ENCODE measurements at places on chromosomes 1 and 21. TPM values are rescaled to one million over a fixed set of nuclear protein-coding genes. Genes with fewer than 3 reads are reported as not detected.

DNA sequence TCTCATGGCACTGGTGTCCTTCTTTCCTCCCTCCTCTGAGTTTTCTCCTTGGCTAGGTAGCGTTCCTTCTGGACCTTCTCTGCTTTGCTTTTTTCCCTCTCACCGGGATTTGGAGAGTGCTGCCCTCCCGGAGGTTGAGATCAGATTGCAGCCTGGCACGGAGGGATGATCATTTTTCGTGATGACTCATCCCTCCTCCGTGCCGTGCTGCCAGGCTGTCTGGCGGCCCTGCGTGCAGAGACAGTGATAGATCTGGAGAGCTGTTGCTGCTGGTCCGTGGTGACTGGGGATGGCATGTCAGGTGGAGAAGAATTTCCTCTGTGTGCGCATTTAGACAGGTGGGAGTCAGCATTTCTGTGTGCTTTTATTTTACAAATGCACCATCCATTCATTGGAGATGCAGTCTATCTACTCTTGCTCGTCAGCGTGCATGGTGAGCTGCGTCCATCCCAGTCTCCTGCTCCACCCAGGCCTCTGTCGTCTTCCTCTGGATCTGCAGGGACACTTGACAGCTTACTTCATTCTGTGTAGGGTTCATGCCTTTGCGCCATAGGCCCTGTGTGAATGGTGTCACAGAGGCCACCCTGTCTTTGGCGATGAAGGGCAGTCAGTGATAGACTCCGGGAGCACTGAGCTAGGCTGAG, 104.4 kb downstream of the PCBP3 start:
- H3K36me3 ChIP-seq, result peaks cover 7% of the 10 kb centered on the region
- H3K27ac ChIP-seq, result no peak overlapping the region
- no peaks in the 10 kb centered on the region for H3K27me3 ChIP-seq
- no peak for DNase-seq
- peaks cover 4% of the 10 kb centered on the region for H3K4me1 ChIP-seq

DNA sequence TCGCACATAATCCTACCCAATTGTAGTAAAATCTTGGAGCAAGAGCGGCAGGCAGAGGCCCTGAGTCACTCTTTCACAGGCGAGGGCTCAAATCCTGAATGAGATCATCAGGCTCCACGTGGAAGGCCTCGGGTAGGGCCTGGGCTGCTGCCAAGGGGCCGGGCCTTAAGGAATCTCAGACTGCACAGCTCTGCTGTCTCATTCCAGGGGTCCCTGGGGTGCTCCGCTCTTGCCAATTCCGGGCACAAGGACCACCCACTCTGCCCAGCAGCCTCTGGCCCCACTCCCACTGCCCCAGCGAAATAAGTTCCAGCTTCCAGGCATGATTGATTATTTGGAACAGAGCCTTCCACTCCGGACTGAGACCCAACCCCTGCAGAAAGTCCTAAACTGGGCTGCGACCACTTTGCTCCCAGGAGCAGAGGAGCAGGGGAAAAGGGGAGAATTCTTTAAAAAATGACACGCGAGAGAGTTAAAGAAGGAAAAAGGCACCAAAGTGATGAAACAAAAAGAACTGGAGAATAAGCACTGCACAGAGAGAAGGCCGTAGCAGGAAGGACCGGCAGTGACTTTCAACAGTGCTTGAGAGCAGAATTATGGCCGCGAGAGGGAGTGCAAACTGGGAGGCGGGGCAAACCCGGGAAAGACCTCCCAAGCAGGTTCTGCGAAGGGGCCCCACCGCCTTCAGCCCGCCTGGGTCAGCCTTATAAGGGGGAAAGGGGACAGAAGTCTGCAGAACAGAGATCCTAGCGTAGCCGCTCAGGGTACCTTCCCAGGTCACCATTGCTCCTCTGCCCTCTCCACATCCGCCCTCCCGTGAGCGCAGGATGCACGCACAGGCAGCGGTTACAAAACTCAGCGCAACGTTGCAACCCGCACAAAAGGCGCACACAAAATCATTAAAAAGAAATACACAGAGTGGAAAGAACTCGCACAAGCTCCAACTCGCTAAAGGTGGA, 2.0 kb downstream of the ADAMTS1 start:
- no peaks in the 10 kb centered on the region for H3K36me3 ChIP-seq
- no peak overlapping the region for H3K27ac ChIP-seq
- peaks cover 76% of the 10 kb centered on the region for H3K27me3 ChIP-seq
- peaks cover 35% of the 10 kb centered on the region for H3K4me1 ChIP-seq
- peak overlapping the region; percentile 72 for H3K4me3 ChIP-seq

The HES2 gene
- 0.74 TPM for total RNA-seq

The KIAA1614 gene
- not detected for total RNA-seq

Measured in activated naive CD4-positive, alpha-beta T cell treated with anti-CD3 and anti-CD28 coated beads for 36 hours (primary cell).